ENCODE measurements at places on chromosomes 11 and 22.

- DNase-seq = no peak
Measured at GRCh38 chr22:43147821-43148220, 3.5 kb upstream of the TSPO start.

DNA sequence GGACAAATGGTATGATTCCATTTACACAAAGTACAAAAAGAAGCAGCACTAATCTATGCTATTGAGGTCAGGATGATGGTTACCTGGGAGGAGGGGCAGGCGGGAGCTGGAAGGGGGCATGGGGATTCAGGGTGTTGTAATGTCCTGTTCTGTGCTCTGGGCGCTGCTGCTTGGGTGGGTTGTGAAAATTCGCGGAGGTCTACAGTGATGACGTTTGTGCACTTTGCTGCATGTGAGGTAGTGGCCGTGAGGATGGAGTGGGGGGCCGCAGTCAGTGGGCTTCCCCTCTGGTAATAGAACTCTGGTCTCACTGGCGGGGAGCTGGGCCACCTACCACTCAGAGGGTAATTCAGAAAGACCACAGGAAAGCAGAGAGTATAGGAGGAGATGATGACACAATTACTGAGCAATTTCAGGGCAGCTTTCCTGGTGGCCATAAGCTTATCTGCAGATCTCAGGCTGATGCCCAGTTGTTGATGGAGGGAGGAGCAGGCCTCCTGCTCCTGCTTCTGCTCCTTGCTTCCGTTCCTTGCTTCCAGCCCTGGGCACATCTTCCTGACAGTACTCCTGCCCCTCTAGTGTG lies 121.5 kb downstream of the CEP164 start:
- DNase-seq = no peak

GRCh38 chr11:29208117-29208516 lies 808.7 kb downstream of the KCNA4 start:
- no peak for DNase-seq

DNA sequence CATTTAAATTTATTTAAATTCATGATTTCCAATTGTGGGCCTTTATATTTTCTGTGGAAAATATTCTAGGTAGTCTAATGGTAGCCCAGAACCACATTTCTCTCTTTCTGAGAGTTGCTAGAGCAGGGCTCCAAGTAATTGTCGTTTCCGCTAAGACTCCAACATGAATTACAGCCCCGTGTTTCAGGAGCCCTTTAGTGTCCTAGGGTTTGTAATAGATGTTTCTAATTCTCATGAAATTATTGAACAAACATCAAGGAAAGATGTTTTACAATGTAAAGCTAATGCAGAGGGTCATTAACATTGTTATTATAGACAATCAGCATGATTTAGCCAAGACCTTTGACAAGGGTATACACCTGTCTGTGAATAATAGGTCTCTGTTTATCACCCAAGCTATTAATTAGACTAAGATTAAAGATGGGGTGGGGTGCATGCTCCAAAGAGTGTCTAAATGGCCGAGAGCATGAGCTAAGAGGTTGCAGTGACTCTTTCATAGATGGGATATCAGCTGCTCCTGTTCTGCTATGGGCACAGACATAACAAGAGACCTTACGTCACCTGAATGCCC lies 81.8 kb upstream of the NTM start:
- DNase-seq = no peak

- no peak for DNase-seq
Measured at GRCh38 chr22:49479566-49479965, 348.1 kb downstream of the BRD1 start.

GRCh38 chr22:24819911-24820461 lies 14.0 kb downstream of the SGSM1 start:
- no peak for DNase-seq
